ENCODE measurements at places on chromosomes 1 and 21.
A peak's percentile ranks its signal among the peaks of the same experiment; 100 is the strongest.

GRCh38 chr1:65054481-65054880, 88.1 kb upstream of the JAK1 start:
- no peak for DNase-seq

GRCh38 chr1:149936170-149936991, at the start of gene MTMR11:
Gene MTMR11, minus strand, starts transcription at chr1:149936879. Its CDS starts 232 bp downstream, at chr1:149936647.
- DNase-seq, result no peak

DNA sequence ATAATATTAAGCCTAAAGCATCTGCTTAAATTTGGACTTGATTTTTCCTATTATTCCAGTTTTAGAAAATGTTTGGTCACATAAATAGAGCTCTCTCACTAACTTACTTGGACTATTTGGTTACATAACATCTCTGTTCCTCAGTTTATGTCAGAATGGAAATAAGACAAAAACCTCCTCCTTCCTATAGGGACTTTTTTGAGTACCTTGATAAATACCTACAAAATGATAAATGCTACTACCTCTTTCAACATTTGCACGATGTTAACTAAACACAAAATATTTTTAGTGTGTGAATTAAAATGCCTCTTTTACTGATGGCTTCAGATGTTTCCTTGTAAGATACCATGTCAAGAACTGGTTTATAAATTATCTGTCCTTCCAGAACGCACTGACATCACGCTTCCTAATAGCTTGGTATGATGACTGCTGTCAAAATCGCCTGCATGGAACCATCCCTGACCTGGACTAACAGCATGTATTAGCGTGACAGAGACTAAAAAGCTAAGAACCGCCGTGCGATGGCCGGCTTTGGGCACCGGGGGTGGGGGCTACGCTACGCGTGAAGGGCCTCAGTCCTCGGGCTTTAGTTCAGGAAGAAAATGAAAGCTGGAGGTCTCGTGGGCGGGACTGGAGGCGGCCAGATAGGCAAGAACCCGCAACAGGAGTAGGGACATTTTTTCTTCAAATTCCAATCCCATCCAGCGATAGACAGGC, 133.2 kb upstream of the BARHL2 start:
- peak; percentile 10 for DNase-seq

GRCh38 chr1:159985473-159985872, 31.4 kb upstream of the SLAMF9 start:
- DNase-seq, result no peak

DNA sequence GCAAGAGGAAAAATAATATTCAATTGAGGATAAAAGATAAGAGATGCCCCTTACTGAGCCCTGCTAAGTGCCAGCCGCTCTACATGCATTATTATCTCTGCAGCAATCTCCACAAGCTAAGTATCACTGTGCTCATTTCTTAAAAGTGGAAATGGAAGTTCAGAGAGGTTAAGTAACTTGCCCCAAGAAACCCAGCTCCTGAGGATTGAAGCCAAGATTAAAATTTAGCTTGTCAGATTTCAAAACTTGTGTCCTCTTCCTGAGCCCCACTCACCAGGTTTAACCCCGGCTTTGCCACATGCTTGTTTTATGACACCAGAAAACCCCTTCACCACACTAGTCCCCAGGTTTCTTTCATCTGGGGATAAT, 11.2 kb upstream of the PAX7 start:
- no peak for DNase-seq

GRCh38 chr21:45952974-45953373, 28.6 kb upstream of the COL6A1 start:
- DNase-seq, result no peak

DNA sequence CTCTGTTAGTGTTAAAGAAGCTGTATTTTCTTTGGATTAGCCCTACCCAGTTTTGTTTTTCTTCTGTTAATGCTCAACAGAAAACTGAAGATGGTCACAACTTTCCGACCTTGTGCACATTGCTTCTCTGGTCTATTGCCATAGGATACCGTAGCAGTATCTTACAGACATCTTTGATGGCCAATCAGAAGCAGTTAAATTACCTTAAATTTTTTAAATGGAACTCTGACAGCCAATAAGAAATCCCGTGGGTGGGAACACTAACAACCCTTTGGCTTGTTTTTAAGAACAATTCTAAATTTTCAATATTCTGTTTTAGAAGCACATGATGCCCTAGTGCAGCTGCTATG, 17.2 kb downstream of the NFYC start:
- DNase-seq, result no peak

- DNase-seq, result no peak
These were observed 426.7 kb downstream of the RWDD3 start for GRCh38 chr1:95660736-95661135.

DNA sequence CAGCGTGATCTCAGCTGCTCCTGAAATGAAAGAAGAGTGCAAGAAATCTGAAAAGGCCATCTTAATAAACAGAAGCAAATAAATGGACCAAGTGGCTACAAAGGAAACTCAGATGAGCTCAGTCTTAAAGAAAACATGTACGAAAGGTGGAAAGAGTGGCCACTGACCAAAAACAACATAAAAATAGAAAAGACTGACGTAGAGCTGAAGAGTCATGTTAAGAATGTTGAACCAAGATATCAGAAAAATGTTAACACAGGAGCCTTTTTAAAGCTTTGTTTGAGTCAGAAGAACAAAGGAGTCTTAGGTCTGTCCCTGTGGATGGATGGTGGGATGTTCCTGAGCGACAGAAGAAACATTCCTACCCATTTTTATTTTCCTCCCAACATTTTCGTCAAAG, 30.8 kb upstream of the ZNF648 start:
- DNase-seq, result no peak

GRCh38 chr1:147627435-147628110, 42.8 kb downstream of the ACP6 start:
- peak; percentile 41 for DNase-seq

DNA sequence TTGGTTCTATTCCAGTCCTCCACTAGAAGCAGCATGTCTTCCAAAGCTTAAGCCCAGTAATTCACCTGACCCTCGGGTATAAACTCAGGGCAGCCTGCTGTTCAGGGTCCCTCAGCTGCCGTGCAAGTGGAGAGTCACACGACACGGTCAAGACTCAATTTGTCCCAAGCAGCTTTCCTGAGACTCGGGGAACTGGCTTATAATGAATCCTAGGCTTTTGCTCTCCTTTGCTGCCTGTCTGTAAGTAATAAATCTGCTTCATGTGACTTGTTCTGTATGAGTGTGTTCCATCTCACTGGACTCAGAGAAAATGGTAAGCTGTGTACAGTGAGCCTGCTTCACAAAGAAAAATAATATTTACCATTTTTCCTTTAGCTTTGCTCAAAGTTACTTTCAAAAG, 119.8 kb downstream of the CYYR1 start:
- DNase-seq, result no peak

GRCh38 chr1:162704673-162705424, 72.6 kb downstream of the DDR2 start:
- DNase-seq, result no peak

- no peak for DNase-seq
These were observed 135.2 kb downstream of the NTPCR start for GRCh38 chr1:233085566-233085965.

- DNase-seq, result no peak
These were observed 55.9 kb downstream of the ZNHIT6 start for GRCh38 chr1:85652327-85652726.

- DNase-seq, result peak; percentile 37
These were observed 13.8 kb upstream of the POGZ start for GRCh38 chr1:151472856-151473731.

DNA sequence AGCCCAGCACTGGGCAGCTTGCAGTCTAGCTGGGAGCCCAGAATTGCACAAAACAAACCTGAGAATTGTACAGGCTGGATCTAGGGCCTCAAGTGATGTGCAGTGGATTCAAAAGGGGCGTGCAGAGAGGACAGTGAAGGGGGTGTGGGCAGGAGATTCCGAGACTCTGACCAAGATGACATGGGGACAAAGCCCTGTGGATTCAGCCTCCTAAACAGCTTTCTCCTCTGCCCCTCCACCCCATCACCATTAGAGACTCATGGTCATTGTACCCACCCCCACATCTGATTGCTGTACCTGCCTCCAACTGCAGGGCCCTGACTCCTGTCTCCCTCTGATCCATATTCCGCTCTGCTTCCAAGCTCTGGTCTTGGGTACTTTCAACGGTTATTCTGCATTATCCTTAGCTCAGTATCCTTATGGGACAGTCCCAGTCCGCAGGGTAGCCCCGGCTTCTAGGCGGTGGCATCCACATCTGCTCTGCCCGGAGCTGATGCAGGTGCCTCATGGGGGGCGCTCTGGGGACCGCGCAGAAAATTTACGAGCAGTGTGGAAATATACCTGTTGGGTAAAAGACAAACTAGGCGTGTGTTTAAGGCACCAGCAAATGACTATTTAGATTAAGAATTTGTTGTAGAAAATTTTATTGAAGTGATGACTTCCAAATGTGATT, 1.7 kb upstream of the BMP8A start:
- DNase-seq, result no peak

- no peak for DNase-seq
These were observed 9.2 kb downstream of the DEGS1 start for GRCh38 chr1:224192082-224192788.

DNA sequence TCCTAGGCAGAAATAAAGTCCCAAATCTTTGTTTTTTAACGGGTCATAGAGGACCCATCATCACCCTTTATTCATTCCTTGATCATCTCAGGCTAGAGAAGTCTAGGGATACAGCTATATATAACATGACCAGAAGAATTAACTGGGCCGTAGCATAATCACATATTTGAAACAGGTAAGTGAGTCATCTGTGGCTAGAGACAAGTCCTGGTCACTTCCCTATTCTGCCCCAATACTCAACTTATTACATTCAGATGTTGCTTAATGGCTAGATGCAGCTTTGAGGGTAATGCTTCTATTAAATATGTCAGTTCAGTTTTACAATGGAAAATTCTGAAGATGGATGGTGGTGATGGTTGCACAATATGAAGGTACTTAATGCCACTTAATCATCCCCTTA, 47.0 kb downstream of the EXO1 start:
- no peak for DNase-seq

DNA sequence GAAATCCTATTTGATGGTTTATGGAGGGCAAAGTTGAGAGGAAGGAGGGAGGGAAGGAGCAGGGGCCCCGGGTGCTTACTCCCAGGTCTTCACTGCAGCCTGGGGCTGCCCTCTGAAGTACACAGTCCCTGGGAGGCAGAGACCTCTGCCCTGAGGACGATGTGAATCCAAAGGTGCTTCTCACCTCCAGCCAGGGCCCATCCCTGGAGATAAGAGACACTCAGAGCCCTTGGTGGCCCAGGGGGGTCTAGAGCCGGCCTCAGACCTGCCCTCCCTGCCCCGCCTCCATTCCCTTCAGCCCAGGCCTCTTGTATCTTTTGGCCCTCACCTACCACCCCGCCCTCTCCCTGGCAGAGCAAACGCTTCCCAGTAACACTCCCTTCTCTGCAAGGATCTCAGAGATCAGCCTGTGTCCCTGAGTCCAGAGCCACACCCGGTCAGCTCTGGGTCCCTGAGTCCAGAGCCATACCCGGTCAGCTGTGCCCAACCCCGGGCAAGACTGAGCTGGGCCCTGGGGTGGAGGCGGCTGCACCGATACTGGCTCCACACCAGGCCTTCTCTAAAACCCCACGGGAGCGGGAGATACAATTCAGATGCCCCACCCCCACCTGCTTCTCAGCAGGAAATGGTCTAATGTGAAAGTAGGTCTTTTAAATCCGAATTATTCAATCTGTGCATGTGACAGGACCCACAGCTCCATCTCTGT, 3.6 kb upstream of the GNB1 start:
- DNase-seq, result no peak

DNA sequence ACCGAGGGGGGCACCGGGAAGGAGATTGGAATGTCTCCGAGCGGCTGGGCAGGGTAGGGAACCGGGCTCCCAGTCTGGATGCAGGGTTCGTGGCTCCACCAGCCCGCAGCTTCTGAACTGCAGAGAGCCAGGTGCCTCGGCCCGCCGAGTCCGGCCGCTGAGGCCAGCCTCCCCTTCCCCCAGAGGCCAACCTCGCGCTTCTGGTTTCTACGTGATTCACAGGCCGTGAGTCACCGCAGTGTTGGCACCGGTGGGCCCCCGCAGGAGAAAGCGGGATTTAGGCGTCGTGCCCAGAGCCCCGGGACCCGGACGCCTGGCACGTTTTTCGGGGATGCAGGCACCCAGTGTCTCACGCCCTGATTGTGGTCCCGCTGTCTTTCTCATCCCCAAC, 458 bp downstream of the CRABP2 start:
- DNase-seq, result peak; percentile 34

GRCh38 chr1:86965012-86965826, 50.8 kb downstream of the HS2ST1 start:
- DNase-seq, result no peak

DNA sequence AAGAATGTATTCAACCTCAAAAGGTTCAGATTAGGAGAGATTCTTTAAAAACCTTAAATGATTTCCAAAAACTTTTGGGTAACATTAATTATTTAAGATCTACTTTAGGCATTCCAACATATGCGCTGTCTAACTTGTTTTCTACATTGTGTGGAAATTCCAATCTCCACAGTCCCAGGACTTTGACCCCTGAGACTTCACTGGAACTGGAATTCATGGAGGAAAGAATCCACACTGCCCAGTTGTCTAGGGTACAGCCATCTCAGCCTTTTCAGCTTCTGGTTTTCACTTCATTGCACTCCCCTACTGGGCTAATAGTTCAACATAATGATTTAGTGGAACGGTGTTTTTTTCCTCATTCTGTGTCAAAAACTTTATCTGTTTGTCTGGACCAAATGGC, 161.5 kb downstream of the IER5 start:
- DNase-seq, result no peak

DNA sequence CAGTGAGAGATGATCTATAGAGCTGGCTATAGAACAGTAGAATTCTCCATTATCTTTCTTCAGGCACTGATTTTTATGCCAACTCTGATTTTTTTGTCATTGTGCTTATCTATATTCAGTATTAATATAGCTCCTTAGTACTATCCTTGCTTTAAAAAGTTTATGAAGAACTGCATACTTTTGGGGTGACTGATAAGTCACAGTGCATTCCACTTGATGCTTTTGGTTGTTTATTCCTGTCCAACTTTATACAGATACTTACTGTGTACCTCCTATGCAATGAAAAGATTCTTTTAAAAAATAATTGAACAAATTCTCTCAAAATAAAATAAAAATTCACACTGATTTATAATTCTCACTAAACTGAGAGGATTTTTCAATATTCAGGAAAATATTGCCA, 71.6 kb downstream of the COL24A1 start:
- no peak for DNase-seq

DNA sequence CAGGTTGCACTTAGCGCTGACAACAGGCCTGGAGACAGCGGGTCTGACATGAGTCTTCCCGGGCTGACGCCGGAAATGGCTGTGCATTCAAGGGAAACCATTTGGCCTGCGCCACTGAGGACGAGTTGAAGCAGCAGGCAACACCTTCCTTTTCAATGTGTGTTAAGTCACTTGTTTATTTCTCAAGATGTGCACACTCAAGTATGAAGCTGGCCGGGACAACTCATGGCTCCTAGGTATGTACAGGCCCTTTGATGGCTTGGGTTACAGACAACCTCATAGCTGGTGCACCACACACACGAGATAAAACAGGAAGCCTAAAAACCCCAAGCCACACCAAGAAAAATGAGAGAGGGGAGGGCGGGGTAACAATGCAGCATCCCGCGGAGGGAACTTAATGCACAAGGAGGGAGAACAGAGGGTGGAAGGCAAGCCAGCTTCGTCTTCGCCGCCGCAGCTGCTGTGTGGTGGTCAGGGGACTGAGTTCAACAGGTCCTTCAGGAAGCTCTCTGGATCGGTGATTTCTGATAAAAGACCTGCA, 118.0 kb upstream of the IFFO2 start:
- peak; percentile 46 for DNase-seq

GRCh38 chr1:15231714-15232201, 15.3 kb upstream of the FHAD1 start:
- peak; percentile 58 for DNase-seq

Measured in stimulated activated naive CD8-positive, alpha-beta T cell treated with anti-CD3 and anti-CD28 coated beads, Interleukin-15, amount 100 ng/mL, for 72 hours (primary cell).